Retina (tissue), 1 donor: ENCODE measurements at places on chromosomes 3 and 15.

DNA sequence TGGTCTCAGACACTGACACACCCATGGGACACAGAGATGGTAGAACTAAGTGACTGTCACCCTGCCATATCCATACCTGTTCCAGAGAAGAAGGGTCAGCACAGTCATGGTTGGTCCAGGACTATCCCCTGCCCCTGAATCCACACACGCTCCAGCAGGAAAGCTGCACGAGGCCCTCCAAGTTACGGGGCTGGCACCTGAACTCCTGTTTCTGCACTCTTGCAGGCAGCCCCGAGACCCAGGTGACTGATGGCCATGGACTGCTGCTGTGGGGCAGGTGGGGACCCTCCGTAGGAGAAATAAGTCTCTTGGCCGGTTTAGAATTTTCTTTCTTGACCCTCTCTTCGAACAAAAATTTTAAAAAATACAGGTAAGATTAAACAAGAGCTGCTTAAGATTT is 30.6 kb downstream of the CHDH start:
- no peak for DNase-seq

- no peak for DNase-seq
Observed at GRCh38 chr15:42681119-42681518, 55.8 kb downstream of the CDAN1 start.

DNA sequence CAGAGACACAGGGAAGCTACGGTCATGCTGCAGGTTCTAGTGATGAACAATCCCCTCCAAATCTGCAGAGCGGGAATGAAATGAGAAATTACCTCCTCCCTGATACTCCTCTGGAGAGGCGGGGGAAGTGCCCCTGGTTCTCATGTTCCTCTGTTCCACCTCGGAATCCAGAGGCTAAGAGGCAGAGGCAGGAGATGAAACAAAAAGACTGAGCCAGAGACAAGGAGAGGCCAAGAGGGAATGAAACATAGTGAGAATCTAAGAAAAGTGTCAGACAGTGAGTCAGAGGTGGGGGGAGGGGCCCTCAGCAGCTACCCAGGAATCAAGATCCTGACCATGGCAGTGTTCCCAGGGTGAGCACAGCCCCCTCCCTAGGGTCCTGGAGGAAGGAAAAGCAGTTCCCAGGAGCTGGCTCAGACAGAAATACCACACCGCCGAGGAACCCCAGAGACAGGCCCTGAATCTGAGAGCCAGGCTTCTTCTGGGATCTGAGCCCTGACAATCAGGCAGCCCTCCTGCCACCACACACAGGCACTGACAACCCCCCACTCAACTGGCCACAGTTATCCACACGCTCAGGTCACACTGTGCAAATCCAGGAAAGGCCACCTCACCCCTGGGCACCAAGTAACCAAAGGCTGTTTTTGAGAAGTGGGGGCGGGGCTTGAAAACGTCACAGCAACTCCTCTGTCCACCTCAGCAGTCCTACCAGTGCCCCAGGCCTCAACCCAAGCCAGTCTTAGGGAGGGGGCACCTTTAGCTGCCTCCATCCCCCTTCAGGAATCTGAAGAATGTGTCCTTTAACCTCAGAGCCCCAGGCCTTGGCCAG is 2.4 kb downstream of the CSRNP1 start:
- peak; percentile 61 for DNase-seq

- DNase-seq: no peak
Observed at GRCh38 chr15:40388941-40389823, 6.7 kb downstream of the KNSTRN start.

GRCh38 chr3:184601576-184602371 is 40.2 kb downstream of the EPHB3 start:
- DNase-seq: no peak
